ENCODE measurements at places on chromosomes 3 and 15. TPM values are rescaled to one million over a fixed set of nuclear protein-coding genes. Genes with fewer than 3 reads are reported as not detected.

- DNase-seq, result no peak
These were observed 57.6 kb upstream of the TNFSF10 start for GRCh38 chr3:172580680-172581401.

DNA sequence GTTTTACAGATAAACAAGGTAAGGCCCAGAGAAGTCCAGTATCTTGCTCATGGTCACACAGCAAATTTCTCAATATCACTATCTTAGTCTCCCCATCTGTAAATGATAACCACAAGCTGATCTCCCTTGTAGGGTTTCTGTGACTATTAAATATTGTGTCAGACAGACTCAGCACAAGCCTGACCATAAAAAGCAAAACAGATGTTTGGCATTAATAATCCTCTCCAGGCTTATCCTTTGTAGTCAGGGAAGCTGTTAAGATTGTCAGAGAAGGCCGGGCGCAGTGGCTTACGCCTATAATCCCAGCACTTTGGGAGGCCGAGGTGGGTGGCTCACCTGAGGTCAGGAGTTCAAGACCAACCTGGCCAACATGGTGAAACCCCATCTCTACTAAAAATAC is 173.2 kb upstream of the PRICKLE2 start:
- no peak for DNase-seq

GRCh38 chr3:101513419-101513986 is 491 bp upstream of the SENP7 start:
- no peak for DNase-seq

- no peak for DNase-seq
These were observed 21.4 kb downstream of the OXSR1 start for GRCh38 chr3:38186781-38187180.

GRCh38 chr3:150703299-150703755 is 393 bp downstream of the ERICH6 start:
- no peak for DNase-seq

DNA sequence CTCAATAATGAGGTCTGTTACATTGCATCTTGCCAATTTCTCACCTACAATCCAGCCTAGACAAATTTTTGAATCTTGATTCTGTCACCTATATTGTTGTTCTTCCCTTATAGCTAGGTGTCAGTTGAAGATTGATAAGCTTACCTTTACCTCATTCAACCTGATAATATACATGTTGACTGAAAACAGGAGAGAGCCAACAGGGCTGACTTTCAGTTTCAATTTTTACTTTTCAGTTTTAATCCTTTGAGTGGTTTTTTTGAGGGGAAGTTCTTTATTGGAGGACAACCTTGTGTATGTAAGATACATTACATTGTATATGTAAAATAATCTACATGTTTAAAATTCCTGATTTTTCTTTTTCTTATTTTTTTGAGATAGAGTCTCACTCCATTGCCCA is 5.8 kb downstream of the ATP13A5 start:
- DNase-seq, result no peak

DNA sequence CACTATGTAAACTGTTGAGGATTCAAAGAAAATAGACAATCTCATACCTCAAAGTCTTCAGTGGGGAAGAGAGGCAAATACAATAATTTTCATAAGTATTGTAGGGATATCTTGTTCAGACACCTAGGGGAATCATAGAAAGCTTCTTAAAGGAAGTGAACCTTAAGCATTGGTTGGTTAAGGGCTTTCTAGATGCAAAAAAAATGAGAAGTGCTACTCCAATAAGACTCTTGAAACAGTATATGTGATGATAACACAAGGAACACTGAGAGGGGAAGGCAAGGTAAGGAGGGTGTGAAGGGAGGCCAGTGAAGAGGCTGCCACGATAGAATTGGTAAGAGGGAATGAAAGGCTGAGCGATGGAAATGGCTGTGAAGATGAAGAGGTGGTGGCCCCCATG is 104.1 kb downstream of the TPRG1 start:
- DNase-seq, result no peak

TRIM42 gene
- total RNA-seq, result not detected

SCAANT1 gene
- total RNA-seq, result not detected

TTLL13 gene
- not detected for total RNA-seq

CPNE9 gene
- total RNA-seq, result not detected

GABRA5 gene
- total RNA-seq, result 4.4 TPM

TMC3 gene
- 0.13 TPM for total RNA-seq

Data from neural progenitor cell (in vitro differentiated cells).